Mesendoderm (in vitro differentiated cells): ENCODE measurements at places on chromosomes 5 and 9.

DNA sequence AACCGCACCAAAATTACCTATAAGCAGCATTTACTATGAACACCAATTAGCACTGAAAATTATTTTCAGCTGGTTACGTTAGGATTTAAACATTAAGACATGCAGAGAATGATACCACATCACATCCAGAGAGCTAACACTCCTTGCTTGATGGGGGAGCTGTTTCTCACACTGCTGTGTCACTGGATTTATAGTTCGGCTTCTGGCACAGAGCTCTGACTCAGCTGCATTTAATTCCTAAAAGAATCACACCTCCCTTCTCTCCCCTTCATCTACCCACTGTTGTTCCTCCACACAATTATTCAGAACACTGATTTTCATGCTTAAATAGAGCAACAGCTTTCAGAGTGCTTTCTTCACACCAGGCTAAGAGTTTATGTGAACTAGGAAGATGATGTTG lies 82.6 kb upstream of the SV2C start:
- DNase-seq: no peak

GRCh38 chr9:131181091-131181681 lies 55.8 kb downstream of the NUP214 start:
- DNase-seq: peak; percentile 48

DNA sequence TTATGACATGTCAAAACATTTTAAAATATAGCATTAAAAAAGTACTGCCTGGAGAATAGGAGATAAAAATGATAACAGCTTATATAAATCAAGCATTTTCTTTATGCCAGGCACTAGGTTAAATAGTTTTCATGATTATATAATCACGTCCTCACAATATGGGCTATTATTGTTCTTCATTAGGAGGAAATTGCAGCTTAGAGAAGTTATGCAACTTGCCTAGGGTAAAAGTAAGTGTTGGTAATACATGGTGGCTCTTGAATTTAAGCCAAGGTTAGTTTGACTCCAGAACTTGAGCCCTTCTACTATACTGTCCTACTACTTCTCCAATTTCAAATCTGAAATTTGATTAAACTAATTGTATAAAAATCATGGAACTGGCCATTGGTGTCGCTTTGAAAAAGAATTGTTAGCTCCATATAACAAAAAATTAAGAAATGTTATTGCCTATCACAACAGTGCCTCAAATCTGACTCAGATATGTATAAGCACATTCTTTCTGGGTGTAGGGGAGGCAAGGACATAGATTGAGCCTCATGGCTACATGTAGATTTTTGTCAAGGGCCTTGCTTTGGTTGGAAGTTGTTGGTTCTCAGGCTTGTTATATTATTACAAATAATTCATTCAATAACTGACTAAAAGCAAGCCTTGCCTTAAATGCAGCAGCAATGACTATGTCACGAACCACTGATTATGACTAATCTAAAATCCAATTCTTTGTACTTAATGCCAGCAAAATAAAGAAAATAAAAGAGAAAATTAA lies 223.5 kb upstream of the DAB2 start:
- DNase-seq: no peak

GRCh38 chr9:79646096-79646495 lies 74.3 kb downstream of the TLE4 start:
- no peak for DNase-seq

DNA sequence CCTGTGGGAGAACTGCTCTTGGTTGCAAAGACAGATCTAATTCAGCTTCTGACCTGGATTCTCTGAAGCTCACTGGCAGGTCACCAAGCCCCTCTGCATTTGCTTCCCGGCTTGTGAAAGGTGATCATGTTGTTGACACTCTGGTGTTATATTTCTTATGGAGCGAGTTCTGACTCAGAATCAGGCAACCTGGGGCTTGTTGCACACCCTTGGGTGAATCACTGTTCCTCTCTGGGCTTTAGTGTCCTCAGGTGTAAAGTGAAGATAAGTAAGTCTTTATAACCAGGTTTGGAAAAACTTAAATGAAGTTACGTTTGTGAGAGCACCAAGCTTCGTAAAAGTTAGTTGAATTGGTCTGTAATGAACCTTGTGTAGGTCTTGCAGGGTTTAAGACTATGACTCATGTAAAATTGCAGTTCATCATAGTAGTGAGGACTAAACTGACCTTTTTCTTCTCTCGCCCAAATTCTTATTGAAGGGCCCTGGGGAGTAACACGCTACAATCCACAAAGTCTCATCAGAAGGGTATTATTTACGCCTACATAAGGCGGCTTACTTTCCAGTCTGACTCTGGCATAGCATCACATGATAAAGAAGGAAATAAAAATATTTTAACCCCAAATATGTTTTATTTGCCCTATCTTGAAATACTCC lies 218.6 kb downstream of the TMEM38B start:
- peak; percentile 30 for DNase-seq

GRCh38 chr5:102719886-102720285 lies 35.2 kb upstream of the PAM start:
- no peak for DNase-seq

- peak; percentile 93 for DNase-seq
These were observed 251.8 kb downstream of the NNT start for GRCh38 chr5:43854697-43855292.

- DNase-seq: no peak
These were observed 16.2 kb downstream of the RALGDS start for GRCh38 chr9:133104718-133105460.

DNA sequence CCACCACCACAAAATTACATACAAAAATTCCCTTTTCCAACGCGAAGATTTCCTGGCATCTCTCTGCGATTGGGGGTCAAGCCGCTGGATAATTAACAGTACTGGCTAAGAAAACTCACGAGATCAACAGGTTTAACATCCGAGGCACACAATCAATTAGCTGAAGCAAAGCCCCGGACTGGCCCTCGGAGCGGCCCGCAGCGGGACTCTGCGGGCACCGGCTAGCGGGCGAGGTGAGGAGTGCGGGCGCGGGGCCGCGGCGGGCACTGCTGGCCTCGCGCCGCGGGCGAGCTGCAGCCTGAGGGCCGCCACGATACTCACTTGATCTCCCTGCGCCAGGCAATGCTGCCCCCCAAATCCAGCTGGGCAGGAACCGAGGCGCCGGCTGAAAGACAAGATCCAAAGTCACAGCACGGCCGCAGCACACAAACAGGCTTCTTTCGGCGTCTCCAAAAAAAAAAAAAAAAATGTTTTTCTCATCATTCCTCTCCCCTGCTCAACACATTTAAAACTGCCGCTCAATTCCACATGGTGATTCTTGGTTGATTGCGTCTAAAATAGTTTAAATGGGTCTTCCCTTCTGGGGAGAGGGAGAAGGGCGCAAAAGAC lies 210.2 kb downstream of the MEF2C start:
- DNase-seq: peak; percentile 63

GRCh38 chr9:114894206-114894605 lies 36.2 kb downstream of the TNFSF8 start:
- no peak for DNase-seq

- DNase-seq: no peak
These were observed 441.5 kb downstream of the ENC1 start for GRCh38 chr5:74199005-74199404.

GRCh38 chr9:4592295-4592694 lies 69.8 kb upstream of the PLPP6 start:
- DNase-seq: no peak

GRCh38 chr9:124799274-124800006 lies 22.5 kb downstream of the OLFML2A start:
- DNase-seq: no peak

DNA sequence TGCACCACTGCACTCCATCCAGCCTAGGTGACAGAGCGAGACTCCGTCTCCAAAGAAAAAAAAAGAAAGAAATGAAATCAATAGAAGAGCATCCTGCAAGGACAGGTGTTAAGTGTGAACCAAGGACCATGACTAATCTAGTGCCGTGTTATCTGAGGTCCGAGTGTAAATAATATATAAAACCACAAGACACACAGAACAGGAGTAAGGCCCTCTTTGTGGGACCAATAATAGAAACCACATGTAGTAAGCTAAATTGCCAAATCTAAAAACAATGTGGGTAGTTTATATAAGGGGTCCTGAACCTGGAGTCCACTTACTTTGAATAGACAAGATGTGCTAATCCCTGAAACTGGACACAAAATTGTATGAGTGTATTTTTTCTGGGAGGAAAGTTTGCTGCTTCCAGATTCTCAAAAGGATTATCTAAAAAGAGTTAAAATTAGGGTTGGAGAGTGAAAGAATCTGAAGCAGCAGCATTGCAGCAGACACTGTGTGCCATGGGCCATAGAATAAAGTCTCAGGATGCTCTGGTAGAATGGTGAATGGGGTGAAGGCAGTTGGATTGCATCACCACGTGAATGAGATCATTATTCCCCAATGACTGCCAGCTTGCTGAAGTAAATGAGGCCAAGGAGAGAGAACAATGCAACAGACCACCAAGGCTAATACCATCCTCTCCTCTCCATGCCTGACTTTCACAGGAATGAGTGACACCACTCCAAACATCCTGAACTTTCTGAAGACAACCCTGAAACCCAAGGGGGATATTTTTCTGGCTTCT lies 222.7 kb downstream of the DCP2 start:
- DNase-seq: peak; percentile 85

- no peak for DNase-seq
These were observed 43.3 kb downstream of the ZNF618 start for GRCh38 chr9:113919382-113919781.

- DNase-seq: no peak
These were observed 33.7 kb downstream of the USP20 start for GRCh38 chr9:129868872-129869486.

- DNase-seq: no peak
These were observed 338.1 kb downstream of the ARL15 start for GRCh38 chr5:53972314-53972713.

GRCh38 chr9:33687779-33688178 lies 107.6 kb upstream of the PRSS3 start:
- DNase-seq: no peak

GRCh38 chr5:115274584-115274983 lies 11.9 kb upstream of the PGGT1B start:
- DNase-seq: no peak

DNA sequence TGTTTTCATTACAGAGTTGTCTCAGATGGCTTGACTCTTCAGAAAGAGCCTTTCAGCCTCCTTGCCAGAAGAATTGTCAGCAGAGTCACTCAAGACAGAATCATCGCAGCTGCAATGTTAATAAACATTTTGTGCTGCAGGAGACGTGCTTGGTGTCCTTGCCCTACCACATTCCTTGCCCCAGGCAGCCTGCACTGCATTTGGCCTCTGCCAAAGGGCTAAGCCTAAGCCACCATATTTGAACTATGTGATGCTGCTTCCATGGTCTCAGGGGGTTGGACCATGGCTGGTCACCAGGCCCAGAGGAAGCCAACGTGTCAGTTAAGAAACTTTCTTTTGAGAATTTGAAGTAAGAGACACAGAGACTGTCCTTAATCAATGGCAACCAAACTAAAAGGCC lies 145.4 kb downstream of the ACTL7B start:
- DNase-seq: no peak

GRCh38 chr9:2962471-2963172 lies 118.7 kb upstream of the PUM3 start:
- DNase-seq: no peak

- no peak for DNase-seq
These were observed 30.6 kb downstream of the MAP1B start for GRCh38 chr5:72137826-72138409.

DNA sequence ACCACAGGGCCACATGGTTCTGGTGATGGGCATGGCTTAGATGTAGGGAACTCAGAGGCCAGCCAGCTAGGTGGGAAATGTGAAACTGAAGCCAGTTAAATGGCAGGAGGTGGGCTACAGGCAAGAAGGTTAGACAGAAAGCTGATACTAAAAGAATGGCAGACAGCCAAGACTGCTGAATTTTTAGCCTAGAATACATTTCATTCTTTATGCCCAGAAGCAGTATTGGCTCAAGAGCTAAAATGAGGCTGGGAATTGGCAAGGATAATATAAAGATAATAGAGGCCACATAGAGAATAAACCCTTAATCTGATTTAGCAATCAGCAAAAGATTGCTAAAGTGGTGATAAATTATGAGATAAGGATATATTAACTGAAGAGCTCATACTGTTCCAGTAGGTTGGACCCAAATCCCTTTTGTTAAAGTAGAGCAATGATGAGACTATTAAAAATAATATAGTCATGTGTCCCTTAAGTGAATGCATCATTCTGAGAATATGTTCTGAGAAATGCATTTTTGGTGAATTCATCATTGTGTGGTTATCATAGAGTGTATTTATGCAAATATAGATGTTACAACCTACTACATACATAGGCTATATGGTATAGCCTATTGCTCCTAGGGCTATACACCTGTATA lies 234.3 kb downstream of the CHSY3 start:
- DNase-seq: no peak

GRCh38 chr5:171955761-171956160 lies 50.7 kb downstream of the FBXW11 start:
- no peak for DNase-seq

DNA sequence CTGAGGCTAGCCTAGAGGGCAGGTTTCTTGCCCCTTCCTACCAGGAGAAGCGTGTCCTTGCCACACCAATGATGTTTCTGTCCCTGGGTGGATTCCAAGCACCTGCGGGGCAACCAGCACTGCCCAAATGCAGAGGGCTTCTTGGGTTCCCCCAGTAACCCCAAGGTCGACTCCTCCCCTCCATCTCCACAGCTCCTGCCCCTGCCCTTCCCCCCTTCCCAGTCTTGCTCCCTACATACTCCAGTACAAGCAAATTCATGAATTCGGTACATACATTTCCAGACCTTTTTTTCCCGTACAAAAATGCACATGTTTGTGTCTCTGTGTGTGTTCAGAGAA lies 12.8 kb upstream of the JADE2 start:
- no peak for DNase-seq

DNA sequence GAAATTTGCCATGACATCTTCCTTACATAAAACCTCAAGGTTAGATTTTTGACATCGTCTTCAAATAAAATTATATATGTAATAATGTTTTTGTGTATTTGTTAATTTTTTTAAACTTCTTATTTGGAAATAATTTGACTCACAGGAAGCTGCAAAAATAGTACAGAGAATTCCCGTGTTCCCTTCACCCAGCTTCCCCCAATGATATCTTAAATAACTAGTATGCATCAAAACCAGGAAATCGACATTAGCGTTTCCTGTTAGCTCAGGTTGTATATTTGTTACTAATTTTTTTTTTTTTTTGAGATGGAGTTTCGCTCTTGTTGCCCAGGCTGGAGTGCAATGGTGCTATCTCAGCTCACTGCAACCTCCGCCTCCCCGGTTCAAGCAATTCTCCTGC lies 86.3 kb upstream of the SPRY4 start:
- no peak for DNase-seq
